ENCODE measurements at places on chromosomes 7 and 10. TPM values are rescaled to one million over a fixed set of nuclear protein-coding genes. Genes with fewer than 3 reads are reported as not detected.
A peak's percentile ranks its signal among the peaks of the same experiment; 100 is the strongest.

DNA sequence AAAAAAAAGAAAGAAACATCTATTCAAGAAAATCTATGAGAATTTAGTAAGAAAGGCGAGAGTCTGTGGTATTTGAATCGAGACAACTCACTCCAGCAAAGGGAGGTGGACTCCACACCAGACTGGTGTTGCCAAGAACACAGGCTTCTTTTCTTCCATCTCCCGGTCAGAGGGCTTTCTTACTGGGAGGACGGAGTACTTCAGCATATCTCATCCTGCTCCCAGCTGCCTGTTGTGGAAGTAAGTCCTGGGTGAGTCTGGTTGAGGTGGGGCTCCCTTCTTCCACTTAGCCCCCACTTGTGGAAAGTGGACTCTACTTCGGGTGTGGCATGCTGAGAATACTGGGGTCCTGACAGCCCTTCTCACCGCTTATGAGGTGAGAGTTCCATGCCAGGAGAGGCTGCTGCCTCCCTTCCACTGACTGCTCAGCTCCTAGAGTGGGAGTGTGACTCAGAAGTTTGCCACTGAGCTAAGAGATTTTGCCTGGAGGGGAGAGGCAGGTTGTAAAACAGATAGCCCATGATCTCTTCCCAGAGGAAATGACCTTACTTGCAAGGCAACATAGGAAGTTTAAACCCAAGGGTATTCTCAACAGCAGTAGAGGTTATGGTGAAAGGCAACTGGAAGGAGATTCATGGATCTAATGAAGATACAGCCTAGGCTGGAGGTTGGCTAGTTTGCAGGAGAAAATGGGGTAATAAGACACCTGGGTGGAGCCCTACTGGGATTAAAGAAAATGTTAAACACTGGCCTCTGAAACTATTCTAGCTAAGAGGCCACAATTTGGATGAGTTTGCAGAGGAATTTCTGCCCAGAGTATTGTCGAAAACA is 3.5 kb upstream of the NACAD start:
- DNase-seq, result peak; percentile 52
- H3K36me3 ChIP-seq, result no peaks in the 10 kb centered on the region
- no peaks in the 10 kb centered on the region for H3K27me3 ChIP-seq
- H3K27ac ChIP-seq, result no peak overlapping the region
- H3K4me3 ChIP-seq, result no peak overlapping the region

DNA sequence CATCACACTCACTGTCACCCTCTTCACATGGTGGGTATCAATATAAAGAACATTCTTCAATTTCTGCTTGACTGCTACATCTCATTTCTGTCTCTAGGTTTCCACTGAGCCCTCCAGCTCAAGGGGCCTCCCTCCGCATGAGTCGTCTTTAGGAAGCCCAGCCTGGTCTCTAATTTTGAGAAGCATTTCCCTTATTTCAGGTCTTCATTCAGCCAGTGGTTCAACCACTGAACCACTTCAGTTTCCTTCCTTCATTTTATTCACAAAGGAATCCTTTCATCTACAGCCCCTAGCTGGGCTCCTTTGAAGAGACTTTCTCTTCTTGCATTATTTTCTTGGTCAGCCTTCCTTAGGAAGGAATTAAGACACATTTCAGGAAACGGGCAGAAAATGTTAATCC is 257.4 kb downstream of the KCNMA1 start:
- H3K4me1 ChIP-seq, result no peaks in the 10 kb centered on the region
- H3K4me3 ChIP-seq, result no peak overlapping the region
- no peaks in the 10 kb centered on the region for H3K27me3 ChIP-seq
- no peaks in the 10 kb centered on the region for H3K36me3 ChIP-seq

Gene GJD4
- polyA plus RNA-seq, result not detected

Gene AP3M1
- polyA plus RNA-seq, result 21.6 TPM

DNA sequence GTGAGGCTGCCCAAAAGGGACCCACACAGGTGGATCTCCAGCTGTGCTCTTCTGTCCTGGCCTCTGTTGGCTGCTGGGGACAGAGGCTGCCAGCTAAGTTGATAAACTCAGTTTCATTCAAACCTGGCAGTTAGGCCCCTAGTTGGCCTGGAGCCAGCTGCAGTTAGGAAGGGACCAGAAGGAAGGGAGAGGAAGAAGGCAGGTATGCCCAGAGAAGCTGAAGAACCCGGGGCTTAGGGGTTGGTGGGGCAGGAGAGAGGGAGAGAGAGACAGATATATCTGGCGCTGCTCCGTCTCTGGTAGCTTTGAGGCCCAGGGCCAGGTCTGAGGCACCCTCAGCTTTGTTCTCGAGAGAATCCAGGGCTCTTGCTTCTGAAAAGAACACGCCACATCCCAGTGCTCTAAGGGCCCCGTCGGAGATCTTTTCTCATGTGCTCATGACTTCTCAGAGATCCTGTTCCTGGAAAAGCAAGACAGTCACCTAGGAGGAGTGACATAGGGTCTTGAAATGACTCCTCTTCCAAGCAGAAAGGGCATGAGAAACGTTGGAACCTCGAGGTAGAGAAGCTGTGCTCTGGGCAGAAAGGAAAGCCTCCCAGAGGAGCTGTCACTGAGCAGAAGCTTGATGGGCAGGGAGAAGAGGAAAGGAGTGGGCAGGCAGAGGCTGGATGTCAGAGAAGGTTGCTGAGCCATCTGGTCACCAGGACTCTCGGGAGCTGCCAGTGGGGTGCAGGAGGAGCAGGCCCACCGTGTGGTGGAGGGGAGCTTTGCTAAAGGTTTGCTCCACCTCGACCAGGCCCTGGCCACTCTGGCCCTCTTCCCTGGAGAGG is 153.6 kb downstream of the ARHGAP21 start:
- DNase-seq, result no peak
- no peaks in the 10 kb centered on the region for H3K36me3 ChIP-seq
- no peak overlapping the region for H3K4me3 ChIP-seq
- H3K4me1 ChIP-seq, result no peaks in the 10 kb centered on the region

Gene EBLN1
- polyA plus RNA-seq, result not detected

Gene UNCX
- polyA plus RNA-seq, result not detected

DNA sequence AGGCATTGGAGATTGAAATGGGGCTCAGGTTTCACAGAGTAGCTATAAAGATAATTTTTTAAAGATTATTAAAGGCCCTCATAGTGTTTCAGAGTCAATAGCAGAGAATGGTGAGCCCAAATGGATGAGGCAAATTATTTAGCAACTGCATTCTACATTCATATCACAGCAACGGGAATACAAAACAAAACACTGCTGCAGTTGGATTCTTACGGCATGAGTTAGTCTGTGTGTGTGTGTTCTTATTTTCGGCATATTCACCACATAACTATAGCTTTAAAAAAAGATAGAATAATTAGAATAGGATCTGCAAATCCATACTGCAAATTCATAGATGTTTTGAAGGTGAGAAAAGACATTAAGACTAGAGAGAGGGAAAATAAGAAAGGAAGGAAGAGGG is 66.0 kb downstream of the SUGCT start:
- peaks cover 9% of the 10 kb centered on the region for H3K4me1 ChIP-seq
- peak; percentile 87 for DNase-seq
- no peak overlapping the region for H3K4me3 ChIP-seq

GRCh38 chr10:126972635-126973414 is 67.6 kb downstream of the DOCK1 start:
- no peaks in the 10 kb centered on the region for H3K27me3 ChIP-seq
- peaks cover 10% of the 10 kb centered on the region for H3K4me1 ChIP-seq
- H3K36me3 ChIP-seq, result peaks cover 31% of the 10 kb centered on the region

DNA sequence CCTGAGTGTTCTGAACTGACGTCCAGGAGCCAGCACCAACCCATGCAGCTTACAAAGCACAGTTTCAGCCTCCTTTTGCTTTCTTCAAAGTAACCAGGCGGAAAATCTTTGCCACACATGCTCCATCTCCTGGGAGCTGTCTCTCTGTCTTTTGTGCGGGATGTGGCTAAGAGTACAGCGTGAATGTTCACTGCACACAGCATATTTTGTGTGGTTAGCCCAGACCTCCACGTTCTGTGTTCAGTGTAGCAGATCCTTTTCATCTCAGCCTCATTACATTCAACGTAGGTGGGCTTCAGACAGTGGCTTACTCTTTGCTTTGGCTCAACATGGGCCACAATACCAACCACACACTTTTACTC is 200.8 kb downstream of the TNS3 start:
- H3K27me3 ChIP-seq, result no peaks in the 10 kb centered on the region
- peaks cover 15% of the 10 kb centered on the region for H3K4me1 ChIP-seq
- no peak for DNase-seq

DNA sequence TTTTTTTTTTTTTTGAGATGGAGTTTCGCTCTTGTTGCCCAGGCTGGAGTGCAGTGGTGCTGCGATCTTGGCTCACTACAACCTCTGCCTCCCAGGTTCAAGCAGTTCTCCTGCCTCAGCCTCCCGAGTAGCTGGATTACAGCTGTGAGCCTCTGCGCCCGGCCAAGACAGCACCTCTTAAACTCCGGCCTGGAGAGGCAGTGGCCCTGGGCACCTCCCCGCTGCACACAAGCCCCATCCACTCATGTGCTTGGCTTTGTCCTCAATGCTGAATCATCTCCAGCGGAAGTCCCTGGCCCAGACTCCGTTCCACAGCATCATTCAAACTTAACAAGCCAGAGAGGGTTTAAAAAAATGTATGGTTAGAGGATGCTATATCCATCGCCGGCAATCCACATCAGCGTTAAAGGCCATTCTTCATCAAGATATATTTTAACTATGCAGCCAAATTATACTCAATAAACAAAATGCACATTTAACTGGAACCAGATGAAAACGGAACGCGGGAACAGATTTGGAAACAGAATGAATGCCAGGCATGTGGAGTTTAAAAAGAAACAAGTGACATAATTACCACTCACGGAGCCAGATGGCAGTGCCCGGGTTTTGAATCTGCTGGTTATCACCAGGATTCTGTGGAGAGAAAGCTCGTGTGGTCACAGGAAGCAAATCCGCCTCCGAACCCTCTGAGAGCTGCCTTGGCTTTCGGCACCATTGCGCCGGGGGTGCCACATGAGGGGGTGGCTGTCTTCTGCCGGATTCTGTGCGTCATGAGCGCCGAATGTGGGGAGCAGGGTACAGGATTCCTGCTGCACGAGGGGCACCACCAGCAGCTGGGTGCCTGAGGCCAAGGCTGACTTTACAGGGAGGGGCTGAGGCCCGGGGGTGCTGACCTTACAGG is 45.6 kb upstream of the CFAP46 start:
- no peaks in the 10 kb centered on the region for H3K36me3 ChIP-seq
- DNase-seq, result peak; percentile 87
- H3K4me1 ChIP-seq, result no peaks in the 10 kb centered on the region

Gene TBX20
- 0.15 TPM for polyA plus RNA-seq

DNA sequence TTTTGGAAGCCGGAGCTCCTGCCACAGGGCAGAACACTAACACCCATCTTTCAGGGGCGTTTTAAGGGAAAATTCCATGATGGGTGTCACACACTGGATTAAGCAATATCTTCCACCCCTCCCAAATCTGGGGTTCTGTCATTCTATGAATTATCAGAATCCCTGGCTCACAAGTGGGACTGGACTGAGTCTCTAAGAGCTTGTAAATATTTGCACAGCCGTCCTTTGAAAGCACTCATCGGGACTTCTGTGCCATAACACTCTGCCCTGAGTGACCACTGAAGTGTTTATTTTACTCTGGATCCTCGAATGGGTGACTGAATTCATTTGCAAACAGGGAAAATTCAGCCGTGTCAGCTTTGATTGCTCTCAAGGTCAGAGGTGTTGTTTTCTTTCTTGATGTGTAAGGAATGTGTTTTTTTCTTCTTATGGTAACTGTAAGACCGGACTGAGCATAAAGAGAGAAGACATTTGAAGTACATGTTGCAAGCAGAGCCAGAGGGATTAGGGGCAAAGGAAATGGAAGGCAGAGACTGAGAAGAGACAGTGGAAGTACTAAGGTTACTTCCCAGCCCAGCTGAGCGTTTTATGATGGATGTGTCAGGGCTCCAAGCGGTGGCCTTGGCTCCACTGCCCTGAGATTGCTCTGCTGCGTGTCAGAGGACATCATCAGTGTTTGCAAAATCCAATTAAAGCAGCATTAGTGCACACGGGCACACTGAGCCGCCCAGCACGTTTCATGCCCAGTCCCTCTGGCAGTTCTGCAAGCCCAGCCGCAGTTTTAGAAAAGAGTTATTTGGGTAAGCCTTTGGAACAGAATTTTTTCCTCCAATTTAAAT is 17.7 kb upstream of the GTPBP4 start:
- H3K4me1 ChIP-seq, result peaks cover 9% of the 10 kb centered on the region
- DNase-seq, result no peak
- no peaks in the 10 kb centered on the region for H3K36me3 ChIP-seq
- H3K27ac ChIP-seq, result no peak overlapping the region
- no peak overlapping the region for H3K4me3 ChIP-seq
- peaks cover 2% of the 10 kb centered on the region for H3K27me3 ChIP-seq

Gene AOAH
- polyA plus RNA-seq, result not detected
